Uterus (tissue), 4 donors: ENCODE measurements at places on chromosomes 3 and 15. TPM values are rescaled to one million over a fixed set of nuclear protein-coding genes. Genes with fewer than 3 reads are reported as not detected.

GRCh38 chr15:70299931-70300869 is 202.5 kb upstream of the TLE3 start:
- DNase-seq = no peak

- DNase-seq = no peak
Observed at GRCh38 chr15:27903405-27903804, 195.7 kb downstream of the OCA2 start.

DNA sequence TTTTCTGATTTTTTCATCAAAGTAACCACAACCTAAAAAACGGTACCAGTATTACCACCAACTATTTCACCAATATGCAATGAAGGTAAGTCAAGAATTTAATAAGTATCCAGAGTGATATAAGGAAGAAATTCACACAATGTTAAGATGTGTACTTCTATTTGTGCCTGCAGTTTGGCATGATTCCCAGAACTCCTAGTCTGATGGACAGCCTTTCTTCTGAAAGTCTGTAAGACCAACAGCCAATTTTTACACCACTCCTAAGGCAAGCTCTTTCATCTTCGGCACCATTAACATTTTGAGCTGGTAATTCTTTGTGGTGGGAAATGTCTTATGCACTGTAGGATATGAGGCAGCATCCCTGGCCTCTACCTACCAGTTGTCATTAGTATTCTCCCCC is 108.3 kb downstream of the VPS13C start:
- no peak for DNase-seq

DNA sequence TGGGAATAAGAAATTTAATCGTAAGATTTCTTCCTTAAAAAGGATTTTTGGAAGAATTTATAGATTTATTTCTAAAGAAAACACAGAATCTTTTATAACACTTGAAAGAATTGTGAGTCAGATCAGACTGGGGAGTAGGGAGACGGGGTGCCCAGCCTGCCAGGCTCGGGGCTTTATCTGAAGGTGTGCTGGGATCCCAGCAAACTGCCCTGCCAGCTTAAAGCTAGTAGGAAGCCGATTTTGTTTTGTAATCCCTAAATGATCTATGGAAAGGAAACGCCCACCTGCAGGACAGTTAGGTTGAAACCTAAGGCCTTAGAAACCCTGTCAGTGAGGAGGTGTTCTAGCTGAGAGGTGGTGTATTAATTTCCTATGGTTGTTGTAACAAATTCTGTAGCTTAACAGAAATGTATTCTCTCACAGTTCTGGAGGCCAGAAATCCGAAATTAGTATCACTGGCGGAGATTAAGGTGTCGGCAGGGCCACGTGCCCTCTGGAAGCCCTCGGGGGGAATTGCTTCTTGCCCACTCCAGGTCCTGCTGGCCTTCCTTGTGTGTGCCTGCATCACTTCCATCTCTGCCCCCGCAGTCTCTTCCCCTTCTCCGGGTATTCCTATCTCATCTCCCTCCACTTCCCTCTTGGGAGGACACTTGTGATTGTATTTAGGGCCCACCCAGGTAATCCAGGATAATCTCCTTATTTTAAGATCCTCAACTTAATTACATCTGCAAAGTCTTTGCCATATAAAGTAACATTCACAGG is 19.3 kb upstream of the RAB6B start:
- DNase-seq = no peak

The P2RY12 gene
- not detected for total RNA-seq

DNA sequence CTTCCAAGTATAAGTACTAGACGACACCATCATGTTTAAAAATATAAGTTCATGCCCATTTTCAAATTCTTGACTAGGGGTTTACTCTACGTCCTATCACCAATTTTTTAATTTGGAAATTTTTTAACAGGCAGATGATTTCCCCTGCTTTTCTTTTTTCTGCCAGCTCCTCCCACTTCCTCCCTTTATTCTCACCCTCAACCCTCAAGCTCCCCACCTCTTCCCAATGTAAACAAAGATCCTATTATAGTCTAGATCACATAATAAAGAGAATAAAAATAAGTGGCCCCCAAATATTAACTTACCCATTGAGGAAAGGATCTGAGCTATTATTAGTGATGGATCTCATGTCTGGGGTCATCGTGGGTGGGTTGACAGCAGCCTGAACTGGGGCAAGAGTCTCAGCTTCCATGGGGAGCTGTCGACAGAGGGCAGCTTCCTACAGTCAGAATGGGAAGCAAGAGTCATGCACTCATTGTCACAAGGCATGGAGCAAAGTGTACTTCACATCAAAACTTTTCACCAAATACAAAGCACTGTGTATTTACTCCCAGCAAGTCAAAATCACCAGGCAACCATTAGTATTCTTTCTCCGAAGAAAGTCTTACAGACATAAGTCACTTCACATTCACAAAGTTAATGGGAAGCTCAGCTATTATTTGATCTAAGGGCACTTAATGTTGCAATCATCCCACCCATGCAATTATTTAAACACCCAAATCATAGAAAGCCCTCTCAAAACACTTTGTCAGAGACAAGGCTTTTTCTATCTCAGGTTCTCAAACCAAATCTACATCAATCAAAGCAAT is 53.2 kb downstream of the TM4SF4 start:
- DNase-seq = no peak

GRCh38 chr3:52153389-52154096 is 680 bp downstream of the POC1A start:
- DNase-seq = no peak

The TMEM212 gene
- total RNA-seq = 1.2 TPM

The OR5K2 gene
- total RNA-seq = not detected

The ACTRT3 gene
- 0.58 TPM for total RNA-seq

GRCh38 chr3:58260261-58260731 is 22.7 kb downstream of the ABHD6 start:
- no peak for DNase-seq

The SRGAP3 gene
- total RNA-seq = 3.8 TPM

DNA sequence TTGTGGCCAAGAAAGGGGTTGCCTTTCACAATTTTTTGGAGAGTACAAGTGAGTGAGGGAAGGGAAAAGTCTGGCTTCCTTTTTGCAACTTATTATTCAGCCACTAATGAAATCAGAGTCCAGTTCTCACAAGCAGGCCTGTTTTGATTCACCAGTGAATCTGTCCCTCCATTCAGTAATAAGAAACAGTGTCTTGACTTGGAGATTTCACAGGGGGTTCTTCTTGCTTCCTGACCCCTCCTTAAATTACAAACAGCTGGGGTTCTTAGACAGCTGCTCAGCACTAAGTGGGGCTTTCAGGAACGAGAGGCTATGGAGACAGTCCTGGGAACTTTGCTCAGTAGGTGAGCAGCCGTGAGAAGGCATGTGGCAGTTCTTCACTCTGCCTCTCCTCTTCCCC is 24.5 kb downstream of the SEMA3G start:
- DNase-seq = no peak

The MIX23 gene
- 18.9 TPM for total RNA-seq

The PRSS50 gene
- 0.21 TPM for total RNA-seq

DNA sequence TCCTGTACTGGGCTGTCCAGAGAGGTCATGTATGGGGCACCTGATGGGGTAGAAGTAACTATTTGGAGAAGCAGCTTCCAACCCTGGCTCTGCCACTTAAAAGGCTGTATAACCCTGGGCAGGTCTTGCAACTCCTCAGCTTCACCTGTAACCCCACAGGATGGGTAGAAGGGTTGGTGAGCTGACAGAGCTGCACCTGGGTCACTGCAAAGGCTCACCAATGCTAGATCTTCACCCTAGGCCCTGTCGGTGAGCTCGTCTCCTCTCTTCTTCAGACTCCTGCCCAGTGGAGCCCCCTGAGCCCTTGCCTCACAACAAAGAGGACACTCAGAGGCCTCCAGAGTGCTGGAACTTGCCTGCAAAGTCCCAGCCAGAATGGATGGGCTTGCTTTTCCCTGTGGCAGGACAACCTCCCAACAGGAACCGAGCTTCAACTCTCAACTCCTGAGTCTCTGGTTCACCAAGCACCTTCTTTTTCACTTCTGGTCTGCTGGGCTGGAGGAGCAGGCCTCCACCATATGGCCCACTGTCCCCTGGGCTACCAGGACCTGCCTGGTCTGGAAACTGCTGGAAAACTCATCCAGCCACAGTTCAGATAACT is 45.9 kb downstream of the XXYLT1 start:
- peak; percentile 12 for DNase-seq

The MST1R gene
- under 0.01 TPM for total RNA-seq
